Activated CD4-positive, alpha-beta T cell treated with anti-CD3 and anti-CD28 coated beads, Interleukin-2, amount 50 U/mL, for 24 hours (primary cell): ENCODE measurements at places on chromosomes 3 and 15.

DNA sequence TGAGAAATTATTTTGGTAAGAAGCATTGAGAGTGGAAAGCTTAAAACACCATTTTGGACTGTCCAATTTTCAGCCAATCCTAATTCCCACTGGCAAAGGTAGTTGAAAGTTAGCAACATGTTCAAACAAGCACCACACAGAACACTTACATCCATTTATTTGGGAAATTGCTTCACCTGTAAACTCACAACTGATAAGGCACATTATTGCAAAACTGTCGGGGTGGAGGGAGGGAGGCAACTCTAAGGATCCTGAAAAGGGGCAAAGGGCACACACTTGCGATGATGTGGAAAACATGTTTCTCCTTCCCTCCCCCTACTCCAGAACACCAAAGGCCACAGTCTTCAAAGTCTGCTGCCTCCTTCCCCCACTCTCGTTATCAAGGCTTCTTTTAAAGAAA lies 9.4 kb downstream of the TMEM41A start:
- DNase-seq: no peak

DNA sequence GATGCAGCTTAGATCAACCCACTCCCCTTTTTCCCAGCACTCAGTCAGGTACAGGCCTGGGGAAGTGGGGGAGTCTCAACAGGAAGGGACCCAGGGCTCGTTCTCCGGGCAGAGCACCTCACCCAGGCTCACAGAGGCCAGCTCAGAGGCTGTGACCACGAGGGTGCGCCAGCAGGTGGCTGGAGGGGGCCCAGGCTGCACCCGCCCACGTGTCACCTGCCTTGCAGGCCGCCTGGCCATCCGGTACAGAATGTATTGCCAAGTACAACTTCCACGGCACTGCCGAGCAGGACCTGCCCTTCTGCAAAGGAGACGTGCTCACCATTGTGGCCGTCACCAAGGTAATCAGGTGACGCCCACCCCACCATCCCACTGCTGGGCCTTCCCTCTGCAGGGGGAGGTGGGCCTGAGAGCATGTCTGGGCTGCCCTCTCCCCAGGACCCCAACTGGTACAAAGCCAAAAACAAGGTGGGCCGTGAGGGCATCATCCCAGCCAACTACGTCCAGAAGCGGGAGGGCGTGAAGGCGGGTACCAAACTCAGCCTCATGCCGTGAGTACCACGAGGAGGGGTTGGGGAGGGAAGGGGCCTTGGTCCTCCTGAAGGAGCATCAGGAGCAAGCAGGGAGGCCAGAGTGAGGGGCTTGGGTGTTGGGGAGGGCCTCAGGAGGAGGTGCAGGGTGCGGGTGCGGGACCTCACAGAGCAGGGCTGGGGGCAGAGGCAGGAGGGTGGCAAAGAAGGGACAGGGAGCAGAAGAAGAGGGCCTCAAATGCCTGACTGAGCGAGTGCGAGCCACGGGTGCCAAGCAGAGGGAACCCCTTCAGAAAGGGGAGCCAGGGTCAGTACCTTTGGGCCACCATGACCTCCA lies 14.0 kb upstream of the LMAN1L start:
- no peak for DNase-seq

- DNase-seq: no peak
Observed at GRCh38 chr3:63521657-63522056, 130.8 kb upstream of the SNTN start.

DNA sequence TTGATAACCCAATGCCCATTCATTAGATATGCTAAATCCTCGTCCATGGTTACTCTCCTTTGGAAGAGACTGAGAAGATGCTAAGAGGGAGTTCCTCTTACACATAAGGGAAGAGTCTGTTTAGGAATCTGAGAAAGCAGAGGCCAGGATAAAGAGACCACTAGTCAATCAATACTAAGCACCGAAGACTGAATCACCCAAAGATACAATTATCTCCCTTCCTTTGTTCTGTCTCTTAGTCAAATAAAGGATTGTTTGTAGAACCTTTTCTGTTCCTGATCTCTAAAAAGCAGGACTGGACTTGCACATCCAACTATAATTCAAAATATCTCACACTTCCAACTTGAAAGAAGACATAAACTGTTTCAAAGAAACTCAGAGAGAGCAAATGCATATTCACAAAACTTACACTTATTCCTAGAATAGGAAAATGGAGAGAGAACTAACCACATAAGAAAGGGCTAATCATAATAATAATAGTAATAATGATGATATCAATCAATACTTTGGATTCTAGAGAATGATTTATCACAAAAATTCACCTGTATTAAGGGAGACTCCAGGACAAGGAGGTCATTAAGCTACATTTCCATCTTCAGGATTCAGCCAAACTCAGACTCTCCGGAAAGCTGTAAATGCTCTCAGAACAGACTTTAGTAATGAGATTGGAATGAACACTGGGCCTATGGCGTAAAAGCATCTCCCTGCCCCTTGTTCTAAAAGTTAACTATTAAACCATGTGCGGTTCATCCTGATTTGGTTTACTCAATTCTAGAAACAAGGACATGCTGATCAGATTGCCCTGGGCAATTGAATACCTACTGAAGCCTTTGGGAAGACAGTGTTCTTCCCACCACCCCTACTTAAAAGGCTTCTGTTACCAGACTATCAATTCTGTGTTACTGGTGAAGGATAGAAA lies 401.5 kb downstream of the ZBTB20 start:
- DNase-seq: no peak

DNA sequence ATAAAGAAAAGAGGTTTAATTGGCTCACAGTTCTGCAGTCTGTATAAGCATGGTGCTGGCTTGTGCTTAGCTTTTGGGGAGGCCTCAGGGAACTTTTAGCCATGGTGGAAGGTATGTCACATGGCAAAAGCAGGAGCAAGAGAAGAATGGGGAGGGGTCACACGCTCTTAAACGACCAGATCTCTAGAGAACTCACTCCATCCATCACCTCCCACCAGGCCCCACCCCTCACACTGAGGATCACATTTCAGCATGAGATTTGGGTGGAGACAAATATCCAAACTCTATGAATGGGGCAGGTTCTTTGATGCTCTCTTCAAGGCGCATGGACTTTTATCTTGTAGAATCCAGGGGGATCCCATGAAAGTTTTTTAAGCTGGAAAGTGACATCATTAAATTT lies 75.7 kb downstream of the ITPR1 start:
- no peak for DNase-seq

- DNase-seq: no peak
Observed at GRCh38 chr3:124540550-124541211, 189.6 kb upstream of the UMPS start.

DNA sequence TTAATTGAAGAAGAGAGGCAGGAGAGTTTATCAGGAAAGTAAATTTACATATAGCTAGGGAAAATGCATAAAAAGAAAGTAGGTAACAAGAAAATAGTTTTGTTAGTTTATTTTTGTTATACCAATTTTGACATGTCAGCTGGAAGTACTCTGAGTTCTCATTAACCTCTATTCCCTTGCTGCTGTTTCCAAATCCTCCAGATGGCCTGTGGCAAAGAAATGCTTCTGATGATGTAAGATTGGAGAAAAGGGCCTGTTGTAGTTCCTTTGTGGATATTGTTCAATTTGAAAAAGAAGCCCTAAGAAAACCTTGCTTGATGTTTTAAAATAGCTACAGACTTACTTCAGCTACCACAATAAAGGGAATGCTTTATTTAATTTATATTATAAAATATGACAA lies 192.9 kb upstream of the SLITRK3 start:
- no peak for DNase-seq

- DNase-seq: no peak
Observed at GRCh38 chr3:135706758-135707375, 258.7 kb upstream of the PPP2R3A start.

DNA sequence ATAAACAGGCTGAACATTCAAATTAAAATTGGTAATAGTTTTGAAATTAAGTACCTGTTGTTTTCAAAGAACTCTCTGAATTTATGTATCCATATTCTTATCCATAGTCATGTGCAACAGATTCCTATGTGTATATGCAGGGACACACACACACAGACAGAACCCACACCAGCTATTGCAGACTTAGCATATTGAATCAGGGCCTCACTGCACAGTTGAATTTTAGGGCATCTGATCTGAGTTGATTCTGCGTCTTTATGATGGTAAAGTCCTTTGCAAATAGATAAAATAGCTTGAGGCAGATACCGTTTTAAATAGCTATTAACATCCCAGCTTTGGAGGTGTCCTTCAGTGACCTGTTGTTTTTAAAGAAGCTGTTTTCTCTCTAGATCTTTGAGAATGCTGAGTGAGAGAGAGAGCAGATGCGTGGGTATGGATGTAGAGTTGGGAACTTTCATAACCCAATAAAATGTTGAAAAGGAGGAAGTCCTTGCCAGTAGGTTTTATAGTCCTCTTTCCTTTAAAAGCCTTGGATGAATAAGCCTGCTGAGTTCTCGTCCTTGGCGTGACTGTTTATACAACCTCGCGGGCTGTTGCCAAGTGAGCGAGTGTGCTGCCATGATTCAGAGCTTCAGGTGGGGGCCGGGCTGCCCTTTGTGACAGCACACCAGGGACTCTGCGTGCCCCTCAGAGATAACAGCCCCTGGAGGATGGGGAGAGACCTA lies 18.3 kb downstream of the MYZAP start:
- no peak for DNase-seq

GRCh38 chr3:118772547-118773011 lies 262.1 kb downstream of the IGSF11 start:
- DNase-seq: no peak

GRCh38 chr3:139518306-139518705 lies 21.2 kb downstream of the RBP1 start:
- DNase-seq: no peak

DNA sequence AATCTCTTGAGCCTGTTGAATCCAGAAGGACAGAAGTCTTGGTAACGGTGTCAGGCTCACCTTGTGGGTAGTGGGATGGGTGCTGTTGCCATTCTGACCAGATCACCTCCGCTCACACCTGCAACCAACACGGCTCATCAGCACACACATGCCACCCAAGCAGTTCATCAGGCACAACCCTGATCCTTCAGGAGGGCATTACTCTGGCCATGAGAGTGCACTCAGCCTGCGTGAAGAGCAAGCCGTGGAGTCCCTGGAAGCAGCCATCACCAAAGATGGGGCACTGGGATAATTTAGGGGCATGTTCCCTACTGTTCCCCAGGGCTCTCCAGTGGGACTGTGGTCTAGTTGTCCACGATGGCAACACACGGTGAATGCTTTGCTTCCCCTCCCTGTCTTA lies 120.5 kb downstream of the SHQ1 start:
- DNase-seq: no peak

- DNase-seq: peak; percentile 41
Observed at GRCh38 chr15:68256675-68257450, 20.7 kb upstream of the FEM1B start.

DNA sequence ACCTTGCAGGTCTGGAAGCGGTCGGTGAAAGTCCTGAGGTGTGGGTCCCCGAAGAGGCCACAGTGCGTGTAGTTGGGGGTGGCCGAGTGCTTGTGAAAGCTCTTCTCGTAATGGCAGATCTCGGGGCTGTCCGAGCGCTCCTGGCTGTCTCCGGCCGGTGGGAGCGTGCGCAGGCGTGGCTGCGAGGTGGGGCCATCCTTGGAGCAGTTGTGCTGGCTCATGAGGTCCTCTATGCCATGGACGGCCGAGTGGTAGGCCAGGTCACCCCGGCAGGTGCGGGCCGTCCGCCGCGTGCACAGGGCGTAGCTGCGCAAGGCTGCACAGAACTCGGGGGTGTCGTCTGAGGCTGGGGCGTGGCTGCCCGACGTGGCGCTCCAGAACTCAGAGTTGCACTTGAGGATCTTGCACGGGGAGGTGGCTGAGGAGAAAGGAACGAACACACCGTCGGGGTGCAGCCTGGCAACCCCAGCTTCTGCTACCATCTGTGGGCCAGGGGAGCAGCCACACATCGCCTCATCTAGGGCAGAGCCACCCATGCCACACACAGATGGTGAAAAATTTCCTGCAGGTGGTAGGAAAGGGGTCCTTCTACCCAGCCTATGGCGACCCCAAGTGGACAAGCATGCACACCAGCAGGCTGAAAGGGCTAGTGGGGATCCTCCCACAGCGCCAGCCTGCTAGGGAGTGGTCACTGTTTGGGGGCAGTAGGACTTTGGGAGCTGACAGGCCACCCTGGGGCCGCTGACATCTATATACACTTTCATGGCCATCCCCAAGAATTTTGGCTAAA lies 36.7 kb downstream of the RGMA start:
- no peak for DNase-seq

- no peak for DNase-seq
Observed at GRCh38 chr3:61414456-61414855, 146.9 kb upstream of the PTPRG start.

DNA sequence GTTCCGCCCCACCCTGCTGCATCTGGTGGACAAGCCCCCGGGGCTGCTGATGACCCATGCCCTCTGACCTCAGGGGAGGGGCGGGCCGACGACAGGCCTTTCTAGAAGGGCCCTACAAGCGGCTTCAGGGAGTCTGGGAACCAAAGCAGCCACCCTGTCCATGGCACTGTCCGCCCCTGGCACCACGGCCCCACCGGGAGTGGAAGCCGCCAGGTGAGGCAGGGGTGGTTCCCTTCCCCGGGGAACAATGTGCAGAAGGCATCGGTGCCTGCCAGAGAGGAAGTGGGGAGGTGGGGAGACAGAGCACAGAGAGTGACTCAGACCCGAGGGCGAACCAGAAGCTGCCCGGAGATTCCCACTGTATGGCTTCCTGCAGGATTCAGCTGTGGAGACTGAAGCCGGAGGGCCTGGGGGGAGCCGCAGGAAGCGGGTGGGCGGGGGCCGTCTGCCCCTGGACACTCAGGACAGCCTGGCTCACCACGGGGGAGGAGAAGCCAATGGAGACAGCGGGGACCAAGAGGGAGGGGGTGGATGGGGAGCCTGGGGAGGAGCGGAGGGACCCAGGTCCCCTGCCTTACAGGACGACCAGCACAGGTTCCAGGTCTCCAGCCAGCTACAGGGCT lies 134.0 kb downstream of the TPRA1 start:
- no peak for DNase-seq

- DNase-seq: no peak
Observed at GRCh38 chr3:16064642-16065414, 109.7 kb upstream of the GALNT15 start.

DNA sequence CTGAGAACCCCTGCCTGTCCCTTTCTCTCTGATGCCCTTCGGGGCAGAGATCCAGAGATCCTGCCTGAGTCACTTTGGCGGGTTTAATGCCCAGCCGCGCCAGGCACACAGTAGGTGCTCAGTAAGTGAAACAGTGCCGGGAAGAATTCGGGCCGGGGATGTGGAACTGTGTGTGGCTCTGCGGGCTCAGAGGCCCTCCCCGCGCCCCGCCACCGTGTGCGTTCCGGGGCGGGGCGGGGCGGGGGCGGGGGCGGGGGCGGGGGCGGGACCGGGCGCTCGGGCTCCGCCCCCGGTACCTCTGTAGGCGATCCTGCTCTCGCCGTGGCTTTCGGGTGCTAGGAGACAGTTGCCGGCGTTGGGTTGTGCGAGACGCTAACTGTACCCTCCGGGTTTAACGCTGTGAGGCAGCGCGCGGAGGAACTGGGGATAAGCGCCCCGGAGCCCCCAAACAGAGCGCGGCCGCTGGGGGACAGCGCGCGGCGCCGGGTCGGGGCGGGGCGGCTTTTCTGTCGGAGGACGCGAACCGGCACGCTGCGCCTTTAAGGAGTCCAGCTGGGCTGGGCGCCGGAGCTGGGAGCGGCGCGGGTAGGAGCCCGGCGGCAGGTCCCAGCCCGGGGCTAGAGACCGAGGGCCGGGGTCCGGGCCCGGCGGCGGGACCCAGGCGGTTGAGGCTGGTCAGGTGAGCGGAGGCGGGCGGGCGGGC lies at the start of gene ABHD6:
Gene ABHD6, plus strand, starts transcription at position 555 of the 703 bp plus-strand sequence. CDS start 18,795 bp downstream, outside the sequence.
- DNase-seq: peak; percentile 79
